ENCODE measurements at places on chromosomes 2 and 18. TPM values are rescaled to one million over a fixed set of nuclear protein-coding genes. Genes with fewer than 3 reads are reported as not detected.
A peak's percentile ranks its signal among the peaks of the same experiment; 100 is the strongest.

- no peak for DNase-seq
Observed at GRCh38 chr2:84854850-84855249, 26.0 kb downstream of the TRABD2A start.

- no peak for DNase-seq
Observed at GRCh38 chr2:197516393-197516761, 511 bp downstream of the MOB4 start.

IKZF2 gene
- total RNA-seq: 4.4 TPM

DNA sequence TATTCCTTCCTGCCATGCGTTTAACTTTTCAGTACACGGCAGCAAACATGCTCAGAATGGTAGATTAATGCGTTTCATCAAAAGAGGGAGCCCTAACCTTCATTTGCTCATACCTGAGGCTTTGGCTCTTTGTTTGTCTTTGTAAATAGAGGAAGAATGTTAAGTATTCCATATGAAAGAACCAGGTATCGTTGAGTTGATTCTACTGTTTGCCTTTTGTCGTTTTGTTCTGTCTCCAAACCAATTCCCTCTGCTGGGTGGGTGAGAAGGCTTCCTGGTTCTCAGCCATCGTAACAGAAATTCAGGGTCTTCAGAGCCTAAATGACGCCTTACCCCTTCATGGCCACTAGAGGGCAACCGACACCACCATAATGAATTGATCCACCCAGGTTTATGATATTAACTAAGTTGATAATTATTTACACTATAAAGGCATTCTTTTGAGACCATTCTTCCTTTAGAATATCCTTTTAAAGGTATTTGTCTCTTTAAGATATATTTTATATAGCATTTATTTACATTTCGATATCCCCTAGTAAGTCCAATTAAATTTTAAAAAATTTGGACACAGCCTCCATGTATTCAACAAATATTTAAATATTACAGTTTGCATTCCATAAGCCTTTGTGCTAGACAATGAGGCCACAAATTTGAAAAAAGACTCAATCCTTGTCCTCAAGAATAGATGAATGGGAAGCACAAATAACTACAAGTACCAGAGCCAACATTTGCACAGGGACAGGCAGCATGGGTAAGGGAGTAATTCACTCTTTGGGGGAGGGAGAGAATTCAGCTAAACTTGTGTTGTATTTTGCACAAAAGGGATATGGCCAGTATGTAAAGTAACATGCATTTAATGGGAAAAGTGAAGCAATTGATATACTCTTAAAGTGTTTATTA is 48.1 kb downstream of the TIMM21 start:
- DNase-seq: peak; percentile 80

DNA sequence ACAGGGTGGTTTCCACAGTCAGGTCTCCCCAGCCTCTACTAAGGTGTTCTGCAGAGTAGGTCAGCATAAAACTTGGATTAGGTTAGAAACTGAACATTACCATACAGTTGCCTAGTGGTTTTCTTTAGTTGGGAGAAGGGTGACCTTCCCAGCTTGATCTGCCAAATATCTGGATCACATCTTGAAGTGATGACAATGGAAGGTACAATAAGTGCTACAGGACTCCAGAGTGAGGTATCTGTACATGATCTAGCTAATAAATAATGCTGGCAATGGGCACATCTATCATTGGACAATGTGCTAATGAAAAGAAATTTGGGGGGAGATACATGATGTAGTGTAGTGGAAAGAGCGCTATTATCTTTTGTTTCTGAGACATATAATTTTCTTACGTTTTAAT is 54.6 kb upstream of the ACVR1 start:
- no peak for DNase-seq

CGREF1 gene
- 6.7 TPM for total RNA-seq

DNA sequence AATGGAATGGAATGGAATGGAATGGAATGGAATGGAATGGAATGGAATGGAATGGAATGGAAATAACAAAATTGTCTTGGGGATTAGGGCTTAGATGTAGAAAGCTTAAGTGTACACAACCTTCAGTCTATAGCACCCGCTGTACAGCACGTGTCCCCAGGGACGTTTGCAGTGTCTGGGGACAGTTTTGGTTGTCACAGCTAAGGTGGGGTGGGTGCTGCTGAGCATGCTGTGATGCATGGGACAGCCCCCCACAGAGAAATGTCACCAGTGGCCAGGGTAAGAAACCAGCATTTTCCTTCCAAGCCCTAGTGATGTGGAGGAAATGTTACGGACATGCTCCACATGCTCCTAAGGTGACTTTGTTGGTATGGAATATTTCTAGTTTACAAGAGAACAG is 70.8 kb downstream of the SH3RF3 start:
- DNase-seq: no peak

DNA sequence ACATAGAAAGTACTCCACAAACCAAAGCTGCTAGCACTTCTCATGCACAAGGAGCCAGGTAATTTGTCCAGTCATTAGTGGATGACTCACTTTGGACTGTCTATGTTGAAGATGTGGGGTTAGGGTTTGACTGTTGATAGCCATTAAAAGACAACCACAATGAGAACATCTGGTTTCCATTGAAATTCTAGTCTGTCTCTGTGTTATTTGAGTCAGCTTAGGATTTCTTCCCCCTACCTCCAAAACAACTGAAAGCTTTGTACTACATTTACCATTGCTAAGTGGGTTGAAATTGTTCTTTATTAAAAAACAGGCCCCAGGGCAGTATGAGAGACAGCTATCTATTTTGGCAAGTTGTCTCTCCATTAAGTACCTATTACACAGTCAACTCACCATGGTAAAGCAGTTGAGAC is 50.2 kb upstream of the ANKRD44 start:
- no peak for DNase-seq

- DNase-seq: no peak
Observed at GRCh38 chr2:173109253-173110188, 33.9 kb downstream of the MAP3K20 start.

COL3A1 gene
- 14,030 TPM for total RNA-seq

- DNase-seq: peak; percentile 79
Observed at GRCh38 chr2:151097895-151098294, 163.8 kb downstream of the RBM43 start.

DNA sequence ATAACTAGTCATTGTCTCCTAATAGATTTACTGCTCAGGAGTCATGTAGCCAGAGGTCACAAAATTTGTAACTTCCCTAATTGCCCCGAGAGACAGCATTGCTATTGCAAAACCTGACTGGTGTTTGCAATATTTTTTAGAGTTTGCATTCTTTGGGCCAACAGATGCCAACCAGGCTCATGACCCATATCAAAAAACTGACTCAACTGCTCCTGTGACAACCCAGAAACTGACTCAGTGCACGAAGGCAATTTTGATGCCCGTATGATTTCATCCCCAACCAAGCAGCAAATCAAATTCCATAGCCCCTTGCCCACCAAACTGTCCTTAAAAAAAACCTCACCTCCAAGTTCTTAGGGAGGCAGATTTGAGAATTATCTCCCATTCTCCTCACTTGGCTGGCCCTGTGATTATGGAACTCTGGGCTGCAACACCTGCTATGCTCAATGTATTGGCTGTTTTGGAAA is 951.3 kb downstream of the TSN start:
- DNase-seq: no peak

DNA sequence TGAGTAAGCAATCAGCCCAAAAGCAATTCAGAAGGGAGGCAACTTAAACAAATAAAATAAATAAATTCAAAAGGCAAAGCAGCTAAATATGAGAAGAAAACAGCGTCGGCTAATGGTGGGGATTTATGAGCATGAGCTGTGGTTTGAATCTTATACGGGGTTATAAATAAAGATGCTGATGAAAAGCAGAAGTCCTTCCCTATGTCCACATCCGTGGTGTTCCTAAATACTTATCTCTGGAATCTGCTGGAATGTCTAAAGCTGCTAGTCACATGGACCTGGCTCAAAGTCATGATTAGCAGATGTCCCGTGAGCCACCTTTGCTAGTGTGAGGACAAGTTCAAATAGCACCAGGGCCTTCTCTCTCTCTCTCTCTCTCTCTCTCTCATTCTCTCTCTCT is 33.8 kb downstream of the SMIM21 start:
- DNase-seq: no peak

Measured in skin of body (tissue), 3 donors.